ENCODE measurements at places on chromosomes 1 and 21.

GRCh38 chr1:153364766-153365666 is 7.4 kb downstream of the S100A9 start:
- H3K27me3 ChIP-seq = peaks cover 45% of the 10 kb centered on the region
- H3K4me1 ChIP-seq = peaks cover 3% of the 10 kb centered on the region
- DNase-seq = no peak
- no peaks in the 10 kb centered on the region for H3K36me3 ChIP-seq

GRCh38 chr21:45575993-45576837 is 34.0 kb upstream of the SLC19A1 start:
- DNase-seq = no peak
- H3K4me1 ChIP-seq = no peaks in the 10 kb centered on the region
- no peak overlapping the region for H3K27ac ChIP-seq

DNA sequence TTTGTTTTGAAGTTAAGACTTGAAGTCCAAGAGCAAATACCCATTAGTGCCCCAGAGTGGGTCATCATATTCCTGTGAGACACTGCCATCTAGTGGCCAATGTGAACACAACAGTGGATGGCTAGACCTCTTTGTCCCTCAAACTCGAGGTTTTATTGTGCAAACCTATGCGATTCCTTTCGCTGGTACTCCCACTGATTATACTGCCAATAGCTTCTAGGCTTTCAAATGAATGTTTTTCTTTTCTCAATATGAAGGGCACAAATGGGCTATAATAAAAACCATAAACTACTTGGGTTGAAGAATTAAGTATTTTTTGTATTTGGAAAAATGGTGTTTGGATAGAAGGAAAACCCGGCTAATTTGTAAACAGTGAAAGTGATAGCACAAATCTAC is 100.4 kb upstream of the ZNF281 start:
- no peak overlapping the region for H3K27ac ChIP-seq
- H3K36me3 ChIP-seq = no peaks in the 10 kb centered on the region
- DNase-seq = peak; percentile 65

DNA sequence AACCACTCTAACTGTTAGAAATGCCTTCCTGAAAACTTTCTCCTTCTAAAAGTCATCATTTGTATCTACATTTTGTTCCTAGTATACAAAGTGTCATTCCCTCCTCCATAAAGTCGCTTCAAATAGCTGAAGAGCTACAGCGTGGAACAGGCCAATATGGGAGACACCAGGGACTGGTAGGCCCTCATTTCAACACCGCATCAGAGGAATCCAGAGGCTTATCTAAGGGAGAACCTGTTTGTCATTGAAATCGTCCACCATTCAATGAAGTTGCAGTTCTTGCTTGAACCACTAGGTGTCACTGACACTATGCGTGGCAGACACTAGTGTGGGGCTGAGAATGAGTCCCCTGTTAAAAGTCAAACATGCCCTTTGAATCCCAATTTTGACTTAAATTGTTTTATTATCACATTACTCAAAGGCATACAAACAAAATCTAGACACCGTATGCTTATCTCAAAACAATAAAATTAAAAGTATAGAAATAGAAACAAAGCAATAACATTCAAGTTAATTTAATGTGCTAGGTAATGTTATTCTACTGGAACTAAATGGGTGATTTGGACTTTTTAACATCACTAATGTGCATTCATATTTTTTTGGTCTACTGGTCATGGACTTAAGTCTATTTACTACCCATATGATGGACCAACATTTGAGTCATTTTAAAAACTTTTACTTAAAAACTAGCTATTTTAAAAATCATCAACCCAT is 182.3 kb downstream of the FCRL5 start:
- no peaks in the 10 kb centered on the region for H3K4me1 ChIP-seq
- DNase-seq = peak; percentile 35
- peaks cover 35% of the 10 kb centered on the region for H3K27me3 ChIP-seq
- H3K4me3 ChIP-seq = no peak overlapping the region
- H3K27ac ChIP-seq = no peak overlapping the region

DNA sequence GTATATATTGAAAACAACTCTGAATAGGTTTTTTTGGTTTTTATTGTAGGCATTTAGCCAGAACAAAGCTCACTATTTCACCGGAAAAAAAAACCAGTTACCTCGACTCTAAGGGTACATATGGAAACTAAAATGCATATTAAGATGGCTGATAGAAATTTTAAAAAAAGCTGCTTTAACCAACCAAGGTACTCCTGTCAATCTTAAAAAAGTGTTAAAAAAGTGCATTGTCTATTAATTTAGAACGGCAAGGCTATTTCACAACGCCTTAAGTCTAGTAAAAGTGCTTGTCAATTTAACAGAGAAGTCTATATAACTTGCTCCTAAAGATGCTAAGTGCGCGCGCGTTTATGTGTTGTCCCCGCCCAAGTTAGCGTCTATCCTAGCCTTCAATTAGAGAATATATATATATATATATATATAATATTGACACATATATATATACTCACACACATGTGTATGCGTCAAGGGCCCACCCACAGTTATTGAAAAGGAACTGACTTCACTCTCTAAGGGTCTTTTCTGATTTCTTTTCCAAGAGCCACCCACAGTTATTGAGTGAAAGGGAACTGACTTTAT is 934 bp downstream of the ASPM start:
- peaks cover 7% of the 10 kb centered on the region for H3K36me3 ChIP-seq
- peaks cover 7% of the 10 kb centered on the region for H3K4me1 ChIP-seq
- peak overlapping the region; percentile 91 for H3K27ac ChIP-seq
- peak overlapping the region; percentile 90 for H3K4me3 ChIP-seq
